ENCODE measurements at places on chromosomes 1 and 21.

- DNase-seq: peak; percentile 24
Observed at GRCh38 chr1:166840309-166841274, 1.3 kb downstream of the POGK start.

DNA sequence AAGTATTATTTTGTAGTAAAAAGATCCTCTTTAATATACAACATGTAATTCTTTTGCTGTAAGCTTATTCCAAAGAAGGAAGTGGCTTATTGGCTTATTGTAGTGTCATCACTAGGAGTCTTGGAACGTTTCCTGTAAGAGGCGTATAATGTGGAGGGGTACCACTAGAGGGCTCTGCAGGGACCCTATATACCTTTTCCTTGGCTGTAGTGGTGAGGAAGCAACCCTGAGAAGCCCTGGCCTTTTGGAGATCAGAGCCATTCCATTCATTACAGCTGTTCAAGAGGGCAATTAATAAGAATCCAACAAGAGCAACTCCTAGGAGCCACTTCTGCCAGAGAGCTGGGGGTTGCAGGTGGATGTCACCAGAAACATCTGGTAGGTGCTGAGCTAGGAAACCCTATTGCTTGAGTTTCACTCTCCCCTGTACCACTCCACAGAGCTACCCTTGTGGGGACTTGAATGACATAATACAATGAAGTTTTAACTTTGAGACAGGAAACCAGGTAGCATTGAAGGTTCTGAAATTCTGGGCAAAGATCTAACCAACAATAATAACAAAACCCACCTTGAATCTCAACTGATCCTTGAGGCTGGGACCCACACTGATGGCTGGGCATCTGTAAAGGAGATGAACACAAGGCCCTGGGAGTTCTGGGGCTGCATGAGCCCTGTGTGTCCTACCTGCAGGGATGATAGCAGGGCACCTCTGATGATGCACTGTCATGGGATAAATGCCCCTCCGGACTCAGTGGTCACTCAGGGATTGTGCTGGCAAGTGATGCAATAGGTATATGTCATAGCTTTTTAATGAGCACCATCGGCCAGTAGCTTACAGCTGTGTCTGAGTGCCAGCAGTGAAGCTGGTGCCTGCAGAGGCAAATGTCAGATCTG lies 160.2 kb upstream of the COA6 start:
- no peak for DNase-seq

DNA sequence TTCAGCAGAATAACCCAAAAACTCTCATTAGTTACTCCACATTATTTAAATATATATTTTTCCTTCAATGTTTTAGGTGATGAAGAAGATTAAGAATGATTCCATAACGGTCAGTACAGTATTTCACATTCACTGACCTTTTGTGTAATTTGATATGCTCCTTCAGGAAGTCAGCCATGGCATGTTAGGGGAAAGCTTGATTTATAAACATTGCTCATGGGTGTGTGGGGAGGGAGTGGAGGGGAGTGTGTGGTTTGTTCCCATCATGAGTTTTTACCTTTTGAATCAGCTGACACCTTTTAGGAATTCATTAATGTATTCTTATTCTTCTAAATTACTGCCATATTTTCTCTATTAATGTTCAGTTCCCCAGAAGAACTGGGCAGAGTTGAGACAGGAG lies 240.2 kb downstream of the ATG4C start:
- no peak for DNase-seq

DNA sequence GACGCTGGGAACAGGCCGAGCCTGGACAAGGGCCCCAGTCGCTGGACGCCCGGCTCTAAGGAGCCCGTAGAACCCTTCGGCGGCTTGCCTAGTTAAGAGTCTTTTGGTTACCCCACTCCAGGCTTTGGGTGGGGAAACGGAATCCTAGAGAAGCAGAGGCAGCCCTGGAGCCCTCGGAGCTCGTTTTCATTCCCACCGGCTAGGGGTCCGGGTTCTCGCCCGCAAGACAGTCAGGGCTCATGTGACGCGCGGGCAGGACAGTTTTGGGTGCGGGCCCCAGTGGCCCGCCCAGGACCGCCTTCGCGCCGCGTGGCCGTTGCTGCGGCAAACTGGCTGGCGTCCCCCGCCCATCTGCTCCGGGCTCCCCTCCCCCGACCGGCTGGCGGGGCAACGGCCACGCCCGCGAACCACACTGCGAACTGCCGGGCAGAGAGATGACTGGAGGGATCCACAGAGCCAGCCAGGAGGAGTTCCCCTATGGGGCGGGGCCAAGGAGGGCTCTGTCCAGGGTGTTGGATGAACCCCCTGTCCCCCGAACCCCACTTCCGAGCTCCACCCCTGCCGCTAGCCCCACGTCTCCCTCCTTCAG lies 829 bp upstream of the HES2 start:
- DNase-seq: peak; percentile 41

DNA sequence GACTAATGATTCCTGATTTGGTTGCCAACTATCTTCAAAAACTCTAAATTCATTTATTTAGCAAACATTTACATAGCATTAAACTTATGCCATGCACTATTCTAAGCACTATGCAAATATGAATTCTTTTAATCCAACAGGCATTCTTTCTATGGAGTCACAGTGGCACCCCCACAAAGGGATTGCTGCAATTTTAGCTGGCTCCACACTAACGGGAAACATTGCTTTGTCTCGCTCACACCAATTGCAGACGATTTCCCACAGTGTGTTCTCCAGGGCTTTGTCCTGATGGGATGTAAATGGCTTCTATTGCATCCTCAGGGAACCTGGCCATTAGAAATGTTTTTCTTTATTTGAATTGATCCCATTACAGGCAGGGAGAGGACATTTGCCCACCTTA lies 259.1 kb downstream of the BARHL2 start:
- no peak for DNase-seq

DNA sequence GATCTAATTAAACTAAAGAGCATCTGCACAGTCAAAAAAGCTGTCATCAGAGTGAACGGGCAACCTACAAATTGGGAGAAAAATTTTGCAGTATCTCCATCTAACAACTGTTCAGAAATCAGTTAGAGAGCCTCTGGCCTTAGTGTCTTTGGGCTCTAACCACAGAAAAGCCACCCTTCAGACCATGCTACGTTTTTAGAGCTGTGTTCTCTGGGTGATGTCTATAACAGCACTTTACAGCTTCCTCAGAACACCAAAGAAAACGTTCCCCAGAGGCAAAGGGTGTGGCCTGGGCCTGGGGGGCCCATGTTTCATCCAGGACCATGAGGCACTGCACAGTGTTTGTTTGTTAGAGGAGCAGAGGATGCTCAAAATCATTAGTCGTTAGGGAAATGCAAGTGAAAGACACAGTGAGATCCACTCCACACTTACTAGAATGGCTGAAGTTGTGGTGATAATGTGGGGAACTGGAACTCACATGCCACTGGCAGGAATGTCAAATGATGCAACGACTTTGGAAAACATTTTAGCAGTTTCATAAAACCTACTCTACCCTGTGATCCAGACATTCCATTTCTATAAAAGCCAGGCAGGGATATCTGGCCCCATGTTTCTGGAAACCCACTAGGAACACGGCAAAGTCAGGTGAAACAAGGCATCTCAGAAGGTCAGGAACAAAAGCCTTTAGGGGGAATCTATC lies 250.4 kb upstream of the HOOK1 start:
- no peak for DNase-seq

GRCh38 chr1:95953015-95953414 lies 719.0 kb downstream of the RWDD3 start:
- no peak for DNase-seq

- no peak for DNase-seq
Observed at GRCh38 chr1:176193023-176193422, 14.1 kb downstream of the COP1 start.

- DNase-seq: peak; percentile 67
Observed at GRCh38 chr21:35475762-35476161, 426.7 kb upstream of the RUNX1 start.
